ENCODE measurements at places on chromosomes 12 and 14.

GRCh38 chr12:81039231-81039630 is 38.6 kb upstream of the ACSS3 start:
- no peak for DNase-seq

DNA sequence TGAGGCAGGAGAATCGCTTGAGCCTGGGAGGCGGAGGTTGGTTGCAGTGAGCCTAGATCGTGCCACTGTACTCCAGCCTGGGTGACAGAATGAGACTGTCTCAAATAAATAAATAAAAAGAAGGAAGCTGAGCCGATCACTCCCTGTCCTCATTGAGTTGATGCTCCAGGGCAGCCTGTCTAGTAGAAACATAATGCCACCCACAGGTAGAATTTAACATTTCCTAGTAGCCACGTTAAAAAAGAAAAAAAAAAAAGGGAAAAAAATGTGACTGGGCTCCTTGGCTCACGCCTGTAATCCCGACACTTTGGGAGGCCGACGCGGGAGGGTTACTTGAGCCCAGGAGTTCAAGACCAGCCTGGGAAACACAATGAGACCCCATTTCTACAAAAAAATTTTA is 135.7 kb downstream of the SCARB1 start:
- no peak for DNase-seq

- no peak for DNase-seq
These were observed 1.6 kb upstream of the INF2 start for GRCh38 chr14:104687601-104688504.

DNA sequence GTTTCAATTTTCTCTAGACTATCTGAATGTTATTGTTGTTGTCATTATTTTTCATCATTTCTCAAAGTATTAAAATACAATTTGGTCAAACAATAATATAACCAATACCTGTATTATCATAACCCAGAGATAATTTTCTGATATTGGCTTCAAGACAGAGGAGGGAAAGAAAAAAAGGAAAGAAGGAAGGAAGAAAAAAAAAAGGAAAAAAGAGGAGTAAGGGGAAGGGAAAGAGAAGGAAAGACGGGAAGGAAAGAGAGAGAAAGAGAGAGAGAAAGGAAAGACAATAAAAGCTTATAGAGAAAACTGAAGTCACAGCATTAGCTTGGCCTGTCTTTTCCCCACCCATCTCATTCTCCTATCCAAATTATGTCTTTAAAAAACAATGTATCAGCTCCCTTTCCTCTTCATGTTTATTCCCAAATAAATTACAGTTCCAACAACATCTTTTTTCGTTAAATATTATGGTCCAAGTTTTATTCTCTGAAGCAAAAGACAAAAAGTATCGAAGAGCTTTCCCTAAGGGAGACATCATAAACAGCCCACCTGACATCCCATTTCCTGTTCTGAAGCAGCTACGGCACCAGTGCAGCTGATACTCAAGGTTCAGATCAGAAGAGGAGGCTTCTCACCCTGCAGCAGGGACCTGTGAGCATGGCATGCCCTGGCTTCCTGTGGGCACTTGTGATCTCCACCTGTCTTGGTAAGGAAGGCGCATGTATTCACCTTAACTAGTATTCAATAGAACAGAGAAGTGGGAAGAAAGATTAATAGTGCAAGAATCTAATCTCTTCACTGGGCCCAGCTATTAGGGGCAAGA is 308.3 kb downstream of the DAD1 start:
- no peak for DNase-seq

GRCh38 chr12:106308611-106309010 is 6.1 kb downstream of the TCP11L2 start:
- no peak for DNase-seq

DNA sequence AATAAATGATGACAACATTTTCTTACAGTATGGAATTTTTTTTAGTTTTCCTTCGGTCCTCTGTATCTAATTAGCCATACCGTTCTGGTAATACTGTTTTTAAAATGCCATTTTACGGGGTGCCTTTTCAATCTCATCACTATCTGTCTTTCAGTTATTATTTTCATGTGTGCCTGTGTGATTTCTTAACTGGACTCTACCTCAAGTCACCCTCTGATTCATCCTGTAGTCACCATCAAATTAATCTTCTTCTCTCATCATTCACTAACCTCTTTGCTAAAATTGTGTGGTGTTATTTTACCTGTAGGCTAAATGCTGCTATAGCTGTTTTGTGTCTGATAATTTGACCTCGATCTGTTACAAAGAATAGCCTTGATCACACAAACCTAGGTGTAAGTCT is 16.0 kb upstream of the CCT2 start:
- DNase-seq: no peak

DNA sequence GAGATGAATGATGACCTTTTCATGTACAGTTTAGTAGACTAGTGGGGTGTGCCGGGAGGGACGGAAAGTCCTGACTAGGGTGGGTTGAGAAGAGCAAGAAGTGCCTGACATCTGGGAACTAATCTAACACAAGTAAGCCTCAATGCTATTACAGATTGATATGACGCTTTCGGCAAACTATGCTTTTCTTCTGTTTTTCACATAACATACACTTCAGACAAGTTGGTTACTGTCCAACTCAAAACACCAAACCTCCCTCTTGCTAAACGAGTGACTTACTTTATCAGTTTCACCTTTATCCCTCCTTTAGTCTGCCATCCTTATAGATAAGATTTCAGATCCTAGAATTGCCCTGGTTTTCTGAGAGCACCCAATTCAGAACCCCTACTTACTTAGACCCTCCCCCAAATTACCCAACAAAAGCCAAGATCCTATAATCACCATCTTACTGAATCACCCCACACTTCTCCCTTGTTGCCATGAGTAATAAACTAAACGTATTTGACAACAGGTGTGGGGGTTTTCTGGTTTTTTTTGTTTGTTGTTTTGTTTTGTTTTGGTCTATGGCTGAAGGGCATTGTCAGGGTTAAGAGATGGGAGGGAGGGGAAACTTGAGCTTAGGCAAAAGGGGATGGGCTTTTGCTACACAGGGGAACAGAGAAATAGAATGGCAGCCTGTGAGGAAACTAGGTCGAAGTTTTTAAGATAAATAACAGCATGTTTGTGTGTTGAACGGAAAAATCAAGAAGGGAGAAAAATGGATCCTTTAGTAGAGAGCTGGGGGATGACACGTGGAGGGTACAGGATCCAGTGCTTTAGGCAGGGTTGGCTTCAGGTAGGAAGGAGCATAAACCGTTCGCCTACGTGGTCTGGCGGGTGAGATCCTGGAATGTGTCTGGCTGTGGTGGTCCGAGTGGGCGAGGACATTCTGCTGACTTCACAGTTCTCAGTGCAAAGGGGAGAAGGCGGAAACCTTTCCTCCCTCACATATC is 6.1 kb upstream of the PSMA3 start:
- no peak for DNase-seq

DNA sequence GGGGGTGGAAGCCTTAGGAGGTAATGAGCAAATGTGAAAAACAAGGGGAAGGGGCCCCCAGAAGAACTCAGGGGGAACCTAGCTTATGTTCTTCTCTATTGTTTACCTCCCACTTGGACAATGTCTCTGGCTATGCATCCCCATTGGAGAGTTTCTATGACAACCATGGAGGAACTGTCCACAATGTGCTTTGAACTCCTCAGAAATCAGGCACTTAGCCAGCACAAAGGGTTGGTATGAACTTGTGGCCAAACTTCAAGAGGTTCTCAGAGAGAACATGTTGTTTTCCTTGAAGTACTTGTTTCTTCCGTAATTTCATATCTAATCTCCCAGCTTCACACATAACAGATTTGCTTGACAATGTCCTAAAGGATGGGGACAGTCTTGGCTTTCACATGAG is 202.8 kb upstream of the PELI2 start:
- DNase-seq: no peak

GRCh38 chr14:55845963-55846825 is 266.2 kb downstream of the KTN1 start:
- no peak for DNase-seq

DNA sequence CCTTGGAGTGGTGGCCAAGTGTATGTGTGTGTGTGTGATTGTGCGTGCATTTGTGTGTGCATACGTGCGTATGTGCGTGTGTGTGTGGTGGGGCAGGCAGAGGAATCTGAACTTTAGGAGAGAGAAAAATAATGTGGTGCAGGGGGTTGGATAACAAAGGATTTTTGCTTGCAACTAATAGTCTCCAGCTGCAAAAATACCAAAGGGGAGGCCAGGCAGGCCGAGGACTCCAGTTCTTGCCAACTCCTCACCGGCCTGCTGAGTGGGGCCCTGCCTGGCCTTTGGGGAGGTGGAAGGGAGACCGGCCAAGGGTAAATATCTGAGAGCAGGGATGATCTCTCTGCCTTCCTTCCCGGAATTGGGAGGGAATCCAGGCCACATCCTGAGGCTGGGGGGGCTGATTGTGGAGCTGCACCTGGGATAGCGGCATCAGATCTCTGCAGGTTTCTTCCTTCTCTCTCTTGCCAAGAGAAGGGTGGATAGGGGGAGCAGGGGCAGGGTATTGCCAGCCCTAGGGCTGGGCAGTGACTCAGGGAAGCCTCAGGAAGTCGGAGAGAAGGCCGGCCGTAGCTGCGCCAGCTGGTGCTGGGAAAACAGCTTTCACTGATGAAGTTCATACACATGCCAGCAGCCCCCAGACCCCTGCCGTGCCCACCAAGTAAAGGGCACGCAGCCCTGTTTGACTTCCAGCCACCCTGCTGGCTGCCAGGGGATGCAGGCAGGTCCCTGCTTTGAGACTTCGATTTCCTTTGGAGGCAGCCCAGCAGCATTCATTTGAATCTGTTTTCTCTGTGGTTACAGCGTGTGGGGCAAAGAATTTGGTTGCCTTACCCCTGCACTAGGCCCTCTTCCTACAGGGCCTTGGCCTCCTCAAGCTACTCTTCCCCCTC is 4.6 kb upstream of the LRP1-AS start:
- DNase-seq: no peak
